Fibroblast of the aortic adventitia (primary cell): ENCODE measurements at places on chromosomes 7 and 10.

- no peak for DNase-seq
Measured at GRCh38 chr7:50307368-50308032, 3.0 kb downstream of the IKZF1 start.

- no peak for DNase-seq
Measured at GRCh38 chr7:93921186-93921585, 349 bp upstream of the GNG11 start.

DNA sequence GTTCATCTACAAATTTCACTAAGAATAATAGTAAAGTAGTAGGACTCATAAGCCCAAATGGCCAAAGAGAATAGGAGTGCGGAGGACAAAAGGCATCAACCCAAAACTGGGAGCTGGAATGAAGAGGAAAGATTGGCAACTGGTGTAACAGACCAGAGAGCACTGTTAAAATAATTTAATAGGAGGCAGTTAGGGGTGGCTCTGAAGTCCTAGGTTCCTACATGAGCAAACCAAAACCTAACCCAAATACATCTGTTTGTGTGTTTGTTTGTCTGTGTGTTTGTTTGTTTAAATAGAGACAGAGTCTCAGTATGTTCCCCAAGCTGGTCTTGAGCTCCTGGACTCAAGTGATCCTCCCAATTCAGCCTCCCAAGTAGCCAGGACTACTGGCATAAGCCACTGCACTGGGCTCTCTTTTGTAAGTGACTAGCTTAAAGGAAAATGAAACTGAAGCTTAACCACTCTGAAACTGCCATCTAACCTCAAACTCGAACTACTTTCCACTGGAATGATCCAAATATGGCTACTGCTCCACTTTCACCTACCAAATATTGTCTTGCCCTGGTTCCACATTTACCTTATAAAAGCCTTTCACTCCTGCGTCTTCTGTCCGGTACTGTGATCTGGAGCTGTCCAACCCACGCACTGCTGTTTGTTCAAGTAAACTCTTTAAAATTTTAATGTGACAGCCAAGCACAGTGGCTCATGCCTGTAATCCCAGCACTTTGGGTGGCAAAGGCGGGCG is 94.9 kb downstream of the AKR1D1 start:
- DNase-seq = no peak

DNA sequence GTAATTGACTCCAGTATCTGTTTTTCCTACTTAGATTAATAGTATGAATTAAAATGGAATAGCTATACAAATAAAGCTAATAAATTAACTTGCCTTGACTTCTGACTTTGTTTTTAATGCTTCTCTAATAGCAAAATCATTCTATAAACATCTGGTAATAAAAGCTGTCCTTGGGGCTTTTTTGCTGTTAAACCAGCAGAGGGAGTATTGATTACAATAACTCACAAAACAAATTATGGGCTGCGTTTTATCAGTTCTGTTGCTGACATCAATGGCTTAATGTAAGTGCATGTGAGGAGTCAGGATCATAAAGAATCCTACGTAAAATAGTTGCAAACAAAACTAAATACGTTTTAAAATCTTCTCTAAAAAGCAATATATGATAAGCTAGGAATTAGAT is 667.8 kb downstream of the PCDH15 start:
- no peak for DNase-seq

- no peak for DNase-seq
Measured at GRCh38 chr10:129840196-129840590, 123.9 kb downstream of the EBF3 start.

- DNase-seq = no peak
Measured at GRCh38 chr10:132742837-132743194, 43.1 kb downstream of the NKX6-2 start.

GRCh38 chr7:70040970-70041766 is 442.9 kb downstream of the AUTS2 start:
- DNase-seq = peak; percentile 54

DNA sequence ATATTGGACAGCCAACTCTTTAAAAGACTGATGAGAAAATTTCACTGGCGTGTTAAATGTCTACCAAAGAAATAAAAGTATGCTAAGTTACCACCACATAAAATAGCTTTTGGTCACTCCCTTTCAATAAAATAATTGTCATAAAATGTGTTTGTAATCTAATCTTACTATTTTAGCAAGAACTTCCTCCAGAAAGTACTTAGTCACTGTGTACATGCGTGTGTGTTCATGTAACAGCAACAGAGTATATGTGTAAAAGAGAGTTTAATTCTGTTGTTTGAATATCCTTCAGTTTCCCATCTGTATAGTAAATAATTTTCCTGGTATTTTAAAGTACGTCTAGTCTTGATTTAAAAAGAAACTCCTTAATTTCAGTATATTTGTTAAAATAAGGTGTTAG is 35.0 kb upstream of the WASL start:
- DNase-seq = no peak

- DNase-seq = peak; percentile 35
Measured at GRCh38 chr7:73869011-73869798, 8.2 kb downstream of the TMEM270 start.

DNA sequence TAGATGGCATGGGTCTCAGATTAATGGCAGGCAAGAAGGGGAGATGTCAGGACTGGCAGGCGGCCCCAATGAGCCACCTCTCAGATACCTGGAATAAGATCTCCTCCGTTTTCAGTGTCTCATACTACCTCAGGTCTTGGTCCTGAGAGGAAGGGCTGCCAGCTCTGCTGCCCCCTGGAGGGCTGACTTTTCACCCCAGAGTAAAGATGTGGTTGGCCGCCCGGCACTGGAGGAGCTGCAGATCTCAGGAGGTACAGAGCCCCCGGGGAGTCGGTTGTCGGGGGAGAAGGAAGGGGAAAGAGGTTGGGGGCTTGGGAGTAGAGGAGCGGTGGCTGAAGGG is 642 bp upstream of the COL13A1 start:
- peak; percentile 56 for DNase-seq

GRCh38 chr10:44198780-44199097 is 186.2 kb downstream of the CXCL12 start:
- DNase-seq = no peak

DNA sequence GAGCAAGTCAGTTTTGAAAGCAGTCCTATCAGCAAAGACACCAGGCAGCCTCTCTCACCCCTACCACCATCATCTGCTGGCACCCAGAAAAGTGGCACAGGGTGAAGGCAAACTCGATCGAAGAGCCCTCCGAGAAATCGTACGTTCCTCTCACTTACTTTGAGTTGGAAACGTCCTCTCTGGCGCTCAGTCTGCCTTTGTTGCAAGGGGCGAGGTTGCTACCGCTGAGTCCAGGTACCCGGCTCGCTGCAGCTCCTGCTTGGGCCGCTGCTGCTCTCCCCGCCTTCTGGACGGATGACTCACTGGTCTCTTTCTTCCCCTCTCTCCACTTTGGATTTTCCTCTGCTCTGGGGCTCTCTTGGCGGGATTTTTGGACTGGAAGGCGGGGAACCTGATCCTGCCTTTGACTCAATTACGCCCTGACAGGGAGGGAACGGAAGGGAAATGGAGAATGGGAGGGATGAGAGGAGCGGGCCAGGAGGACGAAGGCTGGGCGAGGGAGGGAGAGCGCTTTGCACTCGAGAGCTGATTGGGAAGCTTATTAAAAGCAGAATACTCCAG is at the start of gene PTN:
TSS of gene PTN (minus strand) at position 453 of the 561 bp plus-strand sequence. CDS start 88,760 bp downstream, outside the sequence.
- DNase-seq = peak; percentile 58

DNA sequence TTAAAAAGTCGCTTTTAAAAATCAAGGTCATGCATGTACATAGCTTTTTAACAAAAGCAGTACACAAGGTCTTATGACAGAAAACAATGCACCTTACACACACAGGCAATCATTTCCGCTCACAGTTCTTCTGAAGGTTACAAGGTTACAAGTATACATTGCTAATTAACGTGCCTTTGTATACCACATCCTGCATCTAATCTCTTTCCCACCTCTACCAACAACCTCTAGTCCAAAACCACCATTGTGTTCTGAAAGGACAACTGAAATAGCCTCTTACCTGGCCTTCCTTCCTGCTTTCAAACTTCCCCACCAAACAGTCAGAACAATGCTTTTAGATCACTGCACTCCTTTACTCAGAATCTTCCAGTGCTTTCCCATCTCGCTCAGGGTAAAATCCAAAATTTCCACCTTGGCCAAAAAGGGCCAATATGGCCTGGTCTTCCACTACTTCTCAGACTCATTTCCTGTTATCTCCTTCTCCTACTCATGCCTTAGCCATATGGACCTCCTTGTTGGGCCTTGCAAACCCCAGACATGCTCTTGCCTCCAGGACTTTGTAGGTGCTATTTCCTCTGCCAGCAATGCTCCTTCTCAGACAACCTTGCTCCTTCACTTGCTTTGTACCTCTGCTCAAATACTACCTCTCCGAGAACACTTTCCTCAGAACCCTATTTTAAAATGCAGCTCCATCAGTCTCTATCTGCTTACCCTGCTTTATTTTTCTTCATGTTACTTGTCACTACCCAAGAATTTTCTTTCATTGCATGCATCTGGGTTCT is 205.4 kb downstream of the DNAJC1 start:
- DNase-seq = no peak

- no peak for DNase-seq
Measured at GRCh38 chr7:37944737-37945054, 24.3 kb downstream of the EPDR1 start.

- DNase-seq = no peak
Measured at GRCh38 chr10:17427666-17428350, 26.6 kb downstream of the ST8SIA6 start.

DNA sequence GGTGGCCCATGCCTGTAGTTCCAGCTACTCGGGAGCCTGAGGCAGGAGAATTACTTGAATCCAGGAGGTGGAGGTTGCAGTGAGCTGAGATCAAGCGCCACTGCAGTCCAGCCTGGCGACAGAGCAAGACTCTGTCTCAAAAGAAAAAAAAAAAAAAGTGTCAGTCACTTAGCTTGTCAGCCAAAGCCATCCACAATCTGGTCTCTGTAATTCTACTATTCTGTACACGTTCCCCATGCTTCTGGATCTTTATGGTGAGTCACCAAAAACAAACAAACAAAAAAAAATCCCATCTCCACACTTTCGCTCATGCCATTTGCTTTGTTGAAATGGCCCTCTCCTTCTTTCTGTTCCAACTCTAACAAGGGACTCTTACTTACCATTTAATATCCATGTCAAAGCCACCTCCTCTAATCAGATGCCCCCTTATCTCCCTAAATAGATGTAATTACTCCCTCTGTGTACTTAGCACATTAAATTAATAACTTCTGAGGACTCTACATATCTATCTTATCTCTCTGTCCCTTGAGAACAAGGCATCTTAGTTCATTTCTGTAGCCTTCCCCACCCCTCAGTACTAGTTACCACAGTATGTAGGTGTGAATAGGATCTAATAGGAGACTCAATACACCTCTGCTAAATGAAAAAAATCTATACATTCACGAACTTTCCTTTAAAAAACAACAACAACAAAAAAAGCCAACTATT is 128.4 kb downstream of the ELMO1 start:
- no peak for DNase-seq

GRCh38 chr10:80161321-80162083 is 29.0 kb downstream of the PLAC9 start:
- DNase-seq = no peak

DNA sequence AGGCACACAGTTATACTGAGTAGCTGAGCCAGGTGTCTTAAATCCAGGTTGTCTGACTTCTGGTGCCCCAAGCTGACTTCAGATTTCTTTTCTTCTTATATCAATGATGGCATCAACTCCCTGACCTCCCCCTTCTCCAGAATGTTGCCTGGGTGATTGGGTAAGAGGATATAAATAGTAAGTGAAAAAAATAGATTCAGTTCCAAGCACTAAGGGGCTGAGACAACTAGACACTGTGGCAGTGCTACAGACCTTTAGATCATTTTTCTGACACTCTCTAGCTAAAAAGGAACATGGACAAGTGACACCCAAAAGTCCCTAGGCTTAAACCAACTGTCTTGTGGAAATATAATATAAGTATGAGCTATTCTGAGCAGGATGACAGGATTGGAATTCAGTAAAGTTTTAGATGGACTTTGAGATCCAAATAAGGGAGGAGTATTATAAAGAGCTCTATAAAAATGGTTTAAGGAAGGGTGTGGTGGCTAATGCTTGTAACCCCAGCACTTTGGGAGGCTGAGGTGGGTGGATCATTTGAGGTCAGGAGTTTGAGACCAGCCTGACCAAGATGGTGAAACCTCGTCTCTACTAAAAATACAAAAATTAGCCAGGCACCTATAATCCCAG is 589.1 kb upstream of the GALNT17 start:
- no peak for DNase-seq

GRCh38 chr7:2851497-2851896 is 7.4 kb upstream of the GNA12 start:
- DNase-seq = no peak

DNA sequence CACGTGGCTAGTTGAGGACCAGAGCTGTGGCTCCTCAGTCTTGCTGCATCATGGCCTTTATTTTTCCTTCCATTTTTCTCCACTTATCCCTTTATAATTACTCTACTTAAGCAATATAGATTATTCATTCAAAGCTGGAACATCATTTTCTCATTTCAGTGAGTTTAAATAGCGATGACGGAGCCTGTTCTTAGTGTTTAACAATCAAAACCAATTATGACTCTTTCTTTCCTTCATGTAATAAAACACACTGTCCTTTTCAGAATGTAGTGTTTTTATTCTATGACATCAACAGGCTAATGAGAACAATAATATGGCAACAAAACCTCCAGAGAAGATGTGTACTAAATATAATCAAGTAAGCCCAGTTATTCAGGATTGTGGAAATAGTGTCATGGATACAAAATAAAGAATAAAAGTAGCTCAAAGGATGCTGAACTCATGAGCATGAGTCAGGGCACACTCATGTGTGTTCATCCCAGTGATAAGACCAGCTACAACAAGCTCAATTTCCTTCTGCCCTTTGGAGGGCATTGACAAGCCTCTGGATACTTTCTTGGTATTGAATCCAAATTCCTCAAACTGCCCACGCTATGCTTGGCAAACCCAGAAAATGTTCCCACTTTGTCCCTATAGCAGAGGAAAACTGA is 188.4 kb downstream of the CYP26A1 start:
- DNase-seq = peak; percentile 52

GRCh38 chr7:96013836-96014235 is 241.5 kb downstream of the DYNC1I1 start:
- DNase-seq = no peak

DNA sequence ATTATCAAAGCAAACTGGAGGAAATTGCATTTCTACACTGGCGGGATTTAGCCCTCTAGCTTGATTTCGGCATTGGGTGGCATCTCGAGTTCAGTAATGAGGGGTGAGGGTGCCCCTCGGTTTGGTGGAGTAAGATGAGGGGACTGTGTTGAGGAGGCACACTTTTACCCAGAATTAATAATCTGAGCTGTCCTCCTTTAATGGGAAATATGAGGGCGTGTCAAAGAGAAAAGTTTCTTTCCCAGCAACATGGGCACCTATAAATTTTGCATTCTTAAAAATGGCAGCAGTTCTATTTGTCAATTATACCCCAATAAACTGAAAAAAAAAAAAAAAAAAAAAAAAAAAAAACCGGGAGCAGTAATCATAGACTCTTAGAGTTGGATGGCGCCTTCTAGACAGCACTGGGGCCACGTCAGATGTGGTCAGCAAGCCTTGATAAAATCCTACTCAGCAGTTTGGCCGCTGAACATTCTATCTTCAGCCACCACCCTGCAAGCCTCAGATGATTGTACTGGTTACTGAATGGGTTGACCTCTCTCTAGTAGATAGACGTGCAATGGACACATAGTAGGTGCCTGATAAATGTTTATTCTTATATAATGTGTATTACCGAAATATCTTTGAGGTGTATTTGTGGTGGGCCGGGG is 931 bp downstream of the PAPSS2 start:
- peak; percentile 79 for DNase-seq
